ENCODE measurements at places on chromosomes 12 and 14.

DNA sequence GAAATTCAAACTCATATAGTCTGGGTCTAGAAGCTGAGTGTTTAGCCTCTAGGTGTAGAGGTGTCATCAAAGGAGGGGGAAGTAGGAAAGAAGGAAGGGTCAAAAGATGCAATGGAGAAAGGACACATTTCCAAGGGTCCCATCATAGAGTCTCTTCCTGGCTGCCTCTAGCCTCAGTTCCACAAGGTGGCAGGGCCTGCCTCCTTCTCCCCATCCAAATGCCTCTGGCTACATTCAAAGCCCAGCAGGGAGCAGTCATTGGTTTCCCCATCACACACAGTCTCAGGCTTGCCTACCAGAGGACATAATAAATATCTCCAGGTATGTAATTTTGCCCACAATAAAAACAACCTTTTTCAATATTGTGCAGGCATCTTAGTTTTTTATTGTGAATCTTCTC, 2.1 kb upstream of the CCT2 start:
- no peak for DNase-seq

- DNase-seq: no peak
These were observed 1.0 kb upstream of the GXYLT1 start for GRCh38 chr12:42145552-42146215.

GRCh38 chr14:72332046-72332445, 399.8 kb downstream of the RGS6 start:
- no peak for DNase-seq

- no peak for DNase-seq
These were observed 383.0 kb downstream of the PCNX1 start for GRCh38 chr14:71290301-71290700.

DNA sequence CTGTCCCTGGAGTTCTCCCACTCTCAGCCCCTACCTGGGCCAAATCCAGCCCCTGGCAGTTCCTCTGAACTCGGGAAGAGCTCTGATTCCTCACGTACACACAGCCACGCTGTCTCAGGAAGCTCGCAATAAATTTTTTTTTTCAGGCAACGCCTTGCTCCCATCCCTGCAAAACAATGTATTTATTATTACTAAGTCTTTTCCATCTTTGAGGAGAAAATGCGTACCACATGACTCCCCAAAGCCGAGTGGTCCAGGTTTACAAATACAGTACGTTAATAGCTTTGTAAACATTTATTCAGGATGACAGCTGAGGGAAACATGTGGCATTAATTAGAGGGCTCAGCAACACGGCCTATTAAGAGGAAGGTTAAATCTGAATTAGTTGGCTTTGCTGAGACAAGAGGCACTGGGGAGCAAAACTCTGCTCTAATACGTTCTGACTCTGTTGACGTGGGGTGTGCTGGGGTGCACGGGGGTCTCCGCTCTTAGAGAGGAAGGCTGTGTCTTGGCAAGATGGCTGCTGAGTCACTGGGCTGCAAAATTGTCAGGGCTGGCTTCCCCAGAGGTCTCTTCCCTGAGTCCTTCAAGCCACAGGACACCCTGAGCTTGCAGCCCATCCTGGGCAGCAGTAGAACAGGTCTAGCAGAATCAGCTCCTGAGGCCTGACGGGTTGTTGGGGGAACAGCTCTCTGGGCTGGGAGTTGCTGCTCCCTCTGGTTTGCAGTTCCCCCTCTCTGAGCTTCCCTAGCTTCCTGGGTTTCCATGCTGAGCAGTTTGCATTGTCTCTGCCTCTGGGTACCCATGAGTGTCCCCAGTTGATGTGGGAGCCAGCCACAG, 185.2 kb upstream of the TBX3 start:
- DNase-seq: no peak

DNA sequence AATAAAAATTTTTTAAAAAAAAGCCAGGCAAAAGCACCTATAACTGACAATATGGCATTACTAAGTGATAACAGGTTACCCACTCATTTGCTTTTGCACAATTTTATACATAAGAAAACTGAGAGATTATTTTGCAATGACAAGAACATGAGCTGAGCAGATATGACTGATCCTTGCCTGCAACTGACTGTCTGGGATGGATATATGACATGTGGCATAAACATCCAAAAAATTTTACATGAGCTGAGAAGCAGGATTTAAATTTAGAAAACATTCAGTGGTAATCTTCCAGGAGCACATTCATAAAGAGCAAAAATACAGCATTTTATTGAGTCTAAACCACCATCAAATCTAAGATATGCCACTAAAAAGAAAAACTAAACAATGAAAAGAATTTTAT, 125.3 kb upstream of the TMEM233 start:
- DNase-seq: no peak

DNA sequence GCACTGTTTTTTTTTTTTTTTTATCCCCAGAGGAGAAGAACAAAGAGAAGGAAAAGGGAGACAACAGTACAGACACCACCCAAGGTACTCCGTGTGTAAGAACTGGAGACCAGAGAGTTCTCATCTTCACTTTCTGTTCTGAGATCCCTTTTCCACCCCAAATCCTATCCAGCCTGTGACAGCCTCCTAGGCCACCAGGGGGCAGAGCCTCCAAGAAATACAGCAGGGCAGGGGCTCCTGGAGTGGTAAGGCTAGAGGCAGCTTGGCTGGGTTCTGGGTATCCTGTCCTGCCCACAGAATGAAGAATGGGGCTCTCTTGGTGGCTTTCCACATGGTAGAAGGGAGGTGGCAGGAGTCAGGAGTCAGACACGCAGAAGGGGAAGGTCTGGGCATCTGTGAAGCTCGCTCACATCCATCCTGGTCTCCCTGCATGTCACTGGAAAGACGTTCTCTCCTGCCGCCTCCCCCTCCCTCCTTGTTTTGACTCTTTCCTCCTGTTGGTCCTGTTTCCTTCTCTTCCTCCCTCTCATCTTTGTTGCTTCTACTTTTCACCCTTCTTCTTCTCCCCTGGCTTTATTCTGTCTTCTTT, 12.0 kb downstream of the CLSTN3 start:
- DNase-seq: peak; percentile 58

GRCh38 chr14:92481386-92481785, 32.2 kb upstream of the RIN3 start:
- no peak for DNase-seq

GRCh38 chr12:2614341-2614740, 180.4 kb upstream of the FKBP4 start:
- no peak for DNase-seq

DNA sequence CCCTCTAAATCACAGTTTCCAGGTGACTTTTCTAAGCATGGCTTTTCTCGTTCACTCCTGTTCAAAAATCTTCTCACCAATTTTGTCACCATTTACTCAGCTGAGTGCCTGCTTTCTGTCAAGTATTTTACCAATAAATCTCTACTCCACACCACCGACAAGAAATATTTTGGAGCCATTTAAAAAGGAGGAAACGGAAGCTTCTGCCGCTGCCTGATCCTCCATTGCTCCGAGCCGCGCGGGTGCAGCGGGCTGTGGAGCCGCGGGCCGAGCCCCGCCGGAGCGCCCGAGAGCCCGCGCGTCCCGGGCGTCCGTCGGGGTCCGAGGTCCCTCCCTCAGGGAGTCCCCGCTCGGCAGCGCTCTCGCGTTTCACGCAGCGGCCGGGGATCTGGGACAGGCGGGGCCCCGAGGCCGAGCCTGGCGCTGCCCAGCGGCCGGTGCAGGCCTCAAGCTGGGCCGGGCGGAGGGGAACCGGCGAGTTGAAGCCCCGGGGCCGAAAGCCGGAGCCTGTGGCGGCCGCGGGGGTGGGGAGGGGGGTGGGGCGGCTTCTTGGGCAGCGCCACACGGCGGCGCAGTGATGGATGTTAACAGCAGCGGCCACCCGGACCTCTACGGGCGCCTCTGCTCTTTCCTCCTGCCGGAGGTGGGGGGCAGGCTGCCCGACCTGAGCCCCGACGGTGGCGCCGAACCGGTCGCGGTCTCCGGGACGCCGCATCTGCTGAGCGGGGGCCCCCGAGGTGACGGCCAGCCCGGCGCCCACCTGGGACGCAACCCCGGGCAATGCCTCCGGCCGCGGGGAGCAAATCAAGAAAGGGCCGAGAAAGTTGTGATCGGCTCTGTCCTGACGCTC, 1.1 kb upstream of the HEBP1 start:
- peak; percentile 42 for DNase-seq

DNA sequence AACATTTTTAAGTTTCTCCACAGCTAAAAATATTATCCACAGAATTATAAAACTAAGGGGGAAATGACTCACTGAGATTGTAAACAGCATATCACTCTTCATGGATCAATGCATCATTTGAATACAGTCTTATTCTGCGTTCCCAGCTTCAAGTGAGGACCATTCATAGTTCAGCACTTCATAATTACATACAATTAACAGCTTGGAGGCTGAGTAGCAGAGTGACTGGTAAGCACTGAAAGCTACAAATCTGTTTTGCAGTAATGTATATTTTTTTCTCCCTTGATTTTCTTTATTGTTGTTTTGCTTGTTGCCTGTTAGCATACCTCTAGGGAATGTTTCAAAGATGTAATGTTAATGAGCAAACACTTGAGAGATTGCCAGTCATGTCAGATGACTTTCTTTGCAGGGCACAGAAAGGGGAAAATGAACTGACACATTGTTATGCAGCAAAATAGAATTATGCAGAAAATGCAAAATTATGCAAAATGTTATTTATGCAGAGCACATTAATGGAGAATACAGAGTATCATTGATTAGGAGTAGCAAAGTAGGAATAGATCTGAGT, 138.6 kb downstream of the RPS29 start:
- no peak for DNase-seq

- DNase-seq: no peak
These were observed 119.3 kb upstream of the FSCB start for GRCh38 chr14:44626423-44626822.

DNA sequence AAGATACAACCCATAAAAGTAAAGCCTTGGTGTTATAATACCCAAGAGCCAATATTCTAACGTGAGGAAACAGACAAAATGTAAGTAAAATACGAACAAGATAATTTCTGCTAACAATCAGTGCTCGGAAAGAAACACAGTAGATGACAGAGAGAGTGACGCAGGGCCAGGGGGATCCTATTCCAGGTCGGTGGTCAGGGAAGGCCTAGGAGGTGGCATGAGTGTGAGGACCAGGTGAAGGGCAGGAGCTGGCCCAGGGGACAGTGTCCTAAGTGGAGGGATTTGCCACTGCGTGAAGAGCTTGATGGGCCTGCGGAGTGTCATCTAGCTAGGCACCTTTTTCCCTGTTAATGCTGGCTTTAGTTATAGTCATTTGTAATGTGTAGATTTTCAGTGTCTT, 35.3 kb downstream of the ETV6 start:
- no peak for DNase-seq

DNA sequence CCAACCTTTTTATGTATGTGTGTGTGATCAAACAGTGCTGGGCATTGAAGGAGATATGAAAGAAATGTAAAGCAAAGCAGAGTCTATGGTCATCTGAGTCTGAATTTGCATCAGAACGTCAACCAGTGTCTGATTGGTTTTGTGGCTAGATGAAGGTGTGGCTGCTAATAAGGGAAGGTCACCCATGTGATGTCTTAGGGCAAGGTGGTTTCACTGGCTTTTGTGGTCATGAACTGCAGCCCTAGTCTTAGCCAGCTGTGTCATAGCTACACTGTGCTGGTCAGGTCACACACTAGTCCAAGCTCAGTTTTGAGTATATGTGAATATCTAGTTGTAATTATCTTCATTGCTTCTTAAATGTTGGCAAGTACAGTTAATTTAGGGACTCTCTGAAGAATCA, 105.8 kb downstream of the TGFB3 start:
- no peak for DNase-seq

- DNase-seq: no peak
These were observed 24.4 kb upstream of the DHRS4 start for GRCh38 chr14:23929136-23929535.

GRCh38 chr12:99810718-99811593, 163.4 kb downstream of the GARIN6 start:
- no peak for DNase-seq

DNA sequence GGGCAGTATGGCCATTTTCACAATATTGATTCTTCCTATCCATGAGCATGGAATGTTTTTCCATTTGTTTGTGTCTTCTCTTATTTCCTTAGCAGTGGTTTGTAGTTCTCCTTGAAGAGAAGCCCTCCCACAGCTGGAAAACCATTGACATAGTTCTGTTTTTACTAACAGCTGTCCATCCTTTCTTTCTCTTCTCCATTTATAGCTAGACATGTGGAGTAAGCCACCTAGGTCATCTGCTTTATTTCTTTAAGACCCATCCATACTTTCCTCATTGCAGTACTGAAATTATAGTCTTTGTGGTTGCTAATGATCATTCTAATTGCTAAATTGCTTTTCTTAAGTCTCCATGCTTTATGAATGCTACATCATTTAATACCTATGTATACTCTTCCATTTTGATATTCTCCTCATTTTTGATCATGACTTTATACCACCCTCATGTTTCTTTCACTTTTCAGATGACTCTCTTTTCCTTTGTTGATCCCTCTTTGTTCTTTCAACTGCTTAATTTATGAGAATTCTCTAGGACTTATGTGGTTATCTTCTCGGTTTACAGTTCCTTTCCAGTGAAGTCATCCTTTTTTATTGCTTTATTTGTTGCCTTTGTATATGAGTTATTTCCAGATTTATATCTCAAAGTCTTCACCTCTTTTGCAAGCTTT, 114.2 kb downstream of the PCNX1 start:
- no peak for DNase-seq

DNA sequence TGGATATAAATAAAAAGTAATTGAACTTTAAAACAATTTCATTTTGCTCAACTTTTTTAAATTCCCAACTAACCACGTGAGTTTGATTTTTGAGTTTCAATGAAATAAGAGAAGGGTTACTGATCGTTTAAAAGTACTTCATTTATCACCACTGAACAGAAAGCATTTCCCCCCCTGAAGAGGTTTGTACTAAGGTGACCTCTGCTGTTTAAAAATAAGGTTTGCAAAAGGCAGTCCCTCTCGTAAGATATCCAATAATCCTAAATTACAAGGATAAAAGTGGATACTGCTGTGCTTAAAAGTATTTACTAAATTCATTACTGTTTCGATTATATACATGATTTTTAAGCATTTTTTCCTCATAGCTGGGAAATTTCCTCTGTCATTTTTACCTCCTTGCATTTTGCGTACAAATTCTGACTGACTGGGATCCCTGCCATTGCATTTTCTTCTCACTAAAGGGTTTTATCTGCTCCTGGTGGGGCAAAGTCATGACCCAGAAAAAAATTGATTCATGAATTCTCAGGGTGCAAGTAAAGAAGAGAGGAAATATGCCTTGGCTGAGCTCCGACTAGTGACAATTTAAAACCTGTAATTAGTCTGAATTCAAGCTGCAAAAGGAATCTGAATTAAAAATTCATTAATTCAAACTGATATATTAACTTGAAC, 463.8 kb downstream of the PRKD1 start:
- no peak for DNase-seq

DNA sequence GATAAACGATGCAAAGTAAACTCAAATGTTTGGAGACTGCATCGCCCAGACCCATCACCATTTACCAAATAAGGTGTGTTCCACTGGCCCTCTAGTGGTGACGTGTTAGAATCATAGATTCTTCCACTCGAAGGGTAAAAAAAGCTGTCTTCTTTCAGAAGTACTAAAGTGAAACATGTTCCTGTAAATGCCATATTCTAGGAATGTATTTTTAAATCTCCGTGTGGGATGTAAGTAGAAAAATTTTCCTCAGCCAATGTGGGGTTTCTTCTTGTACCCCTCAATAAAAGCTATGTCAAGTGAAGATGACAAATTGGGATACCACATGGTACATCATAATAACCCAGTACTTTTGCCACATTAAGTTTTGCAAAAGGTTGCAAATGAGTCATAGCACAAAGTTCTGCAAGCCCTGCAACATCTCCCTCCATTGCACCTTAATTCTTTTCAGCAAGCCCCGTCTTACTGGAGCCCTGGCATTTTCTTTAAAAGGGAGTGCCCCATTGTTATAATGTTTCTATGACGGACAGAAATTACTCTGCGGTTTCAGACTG, 100.8 kb downstream of the CCER1 start:
- peak; percentile 1 for DNase-seq

All from stimulated activated naive CD4-positive, alpha-beta T cell (primary cell).